ENCODE measurements at places on chromosomes 5 and 9. TPM values are rescaled to one million over a fixed set of nuclear protein-coding genes. Genes with fewer than 3 reads are reported as not detected.

DNA sequence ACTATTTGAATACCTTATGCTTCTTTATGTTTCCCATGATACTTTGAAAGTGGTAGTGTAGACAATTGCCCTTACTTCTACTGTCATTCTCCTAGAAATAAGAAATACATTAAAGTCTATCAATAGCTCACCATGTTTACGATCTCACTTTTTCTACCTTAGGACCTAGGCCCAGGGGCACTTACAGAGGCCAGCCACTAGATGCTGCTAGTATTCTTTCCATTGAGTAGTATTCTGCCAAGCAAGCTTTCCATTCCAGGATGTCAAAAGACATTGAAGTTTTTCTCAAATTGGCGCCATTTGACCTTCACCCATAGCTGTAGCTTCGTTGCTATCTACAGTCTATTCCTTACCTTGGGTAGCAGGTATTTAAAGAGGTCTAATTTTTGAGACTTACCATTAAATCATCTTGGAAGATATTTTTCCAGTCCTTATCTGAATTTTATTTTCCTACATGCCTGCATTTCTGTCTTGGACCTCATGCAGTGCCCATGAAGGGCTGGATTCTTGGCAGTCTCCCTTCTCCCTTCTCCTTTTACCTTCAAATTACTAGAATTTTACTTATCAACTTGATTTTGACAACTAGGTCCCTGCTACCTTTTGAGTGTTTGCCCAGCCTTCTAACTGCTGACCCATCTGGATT is 246.0 kb upstream of the NUDT12 start:
- no peaks in the 10 kb centered on the region for H3K36me3 ChIP-seq
- peak; percentile 31 for DNase-seq
- no peak overlapping the region for H3K4me3 ChIP-seq
- no peaks in the 10 kb centered on the region for H3K27me3 ChIP-seq
- H3K27ac ChIP-seq = no peak overlapping the region

GRCh38 chr9:92342825-92343488 is 17.2 kb downstream of the CENPP start:
- H3K36me3 ChIP-seq = no peaks in the 10 kb centered on the region
- peak; percentile 68 for DNase-seq
- peaks cover 6% of the 10 kb centered on the region for H3K4me1 ChIP-seq
- H3K4me3 ChIP-seq = no peak overlapping the region
- H3K27me3 ChIP-seq = no peaks in the 10 kb centered on the region
- H3K27ac ChIP-seq = no peak overlapping the region

DNA sequence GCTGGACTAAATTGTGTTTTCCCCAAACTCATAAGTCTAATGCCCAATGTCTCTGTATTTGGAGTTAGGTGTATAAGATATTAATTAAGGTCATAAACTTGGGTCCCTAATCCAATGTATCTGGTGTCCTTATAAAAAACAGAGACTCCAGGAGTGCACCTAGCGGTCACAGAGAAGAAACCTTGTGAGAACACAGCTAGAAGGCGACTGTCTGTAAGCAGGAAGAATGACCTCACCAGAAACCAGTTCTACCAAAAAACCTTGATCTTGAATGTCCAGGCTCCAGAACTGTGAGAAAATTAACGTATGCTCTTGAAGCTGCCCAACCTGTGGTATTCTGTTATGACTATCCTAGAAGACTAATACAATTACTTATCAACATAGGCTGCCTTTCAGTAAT is 591.7 kb upstream of the PTPRD start:
- no peaks in the 10 kb centered on the region for H3K27me3 ChIP-seq
- H3K4me1 ChIP-seq = no peaks in the 10 kb centered on the region
- DNase-seq = no peak
- H3K36me3 ChIP-seq = no peaks in the 10 kb centered on the region
- no peak overlapping the region for H3K27ac ChIP-seq

Gene STPG3
- not detected for total RNA-seq

Gene PKD2L2
- not detected for total RNA-seq

Gene FAM163B
- not detected for total RNA-seq
